ENCODE measurements at places on chromosomes 11 and 22.

GRCh38 chr22:35959121-35959800 is 69.4 kb downstream of the RBFOX2 start:
- no peak for DNase-seq

DNA sequence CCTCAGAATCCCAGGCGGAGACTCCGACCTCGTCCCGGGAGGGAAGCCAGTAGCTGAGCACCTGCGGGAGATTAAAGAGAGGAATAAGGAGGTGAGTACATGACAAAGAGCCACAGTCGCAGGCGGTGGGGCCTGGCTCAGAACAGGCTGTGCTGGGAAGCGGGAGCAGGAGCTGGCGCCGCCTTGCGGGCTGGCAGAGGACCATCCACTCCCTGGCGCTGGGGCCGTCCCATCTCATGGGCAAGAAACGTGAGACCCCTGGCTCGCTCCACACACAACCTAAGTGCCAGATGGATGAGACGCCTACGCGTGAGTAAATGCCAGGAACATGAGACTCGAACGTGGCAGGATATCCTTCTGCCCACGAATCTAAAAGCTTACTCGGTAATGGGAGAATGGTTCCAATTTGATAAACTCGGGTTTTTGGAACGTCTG is 6.3 kb downstream of the CEND1 start:
- DNase-seq: no peak

DNA sequence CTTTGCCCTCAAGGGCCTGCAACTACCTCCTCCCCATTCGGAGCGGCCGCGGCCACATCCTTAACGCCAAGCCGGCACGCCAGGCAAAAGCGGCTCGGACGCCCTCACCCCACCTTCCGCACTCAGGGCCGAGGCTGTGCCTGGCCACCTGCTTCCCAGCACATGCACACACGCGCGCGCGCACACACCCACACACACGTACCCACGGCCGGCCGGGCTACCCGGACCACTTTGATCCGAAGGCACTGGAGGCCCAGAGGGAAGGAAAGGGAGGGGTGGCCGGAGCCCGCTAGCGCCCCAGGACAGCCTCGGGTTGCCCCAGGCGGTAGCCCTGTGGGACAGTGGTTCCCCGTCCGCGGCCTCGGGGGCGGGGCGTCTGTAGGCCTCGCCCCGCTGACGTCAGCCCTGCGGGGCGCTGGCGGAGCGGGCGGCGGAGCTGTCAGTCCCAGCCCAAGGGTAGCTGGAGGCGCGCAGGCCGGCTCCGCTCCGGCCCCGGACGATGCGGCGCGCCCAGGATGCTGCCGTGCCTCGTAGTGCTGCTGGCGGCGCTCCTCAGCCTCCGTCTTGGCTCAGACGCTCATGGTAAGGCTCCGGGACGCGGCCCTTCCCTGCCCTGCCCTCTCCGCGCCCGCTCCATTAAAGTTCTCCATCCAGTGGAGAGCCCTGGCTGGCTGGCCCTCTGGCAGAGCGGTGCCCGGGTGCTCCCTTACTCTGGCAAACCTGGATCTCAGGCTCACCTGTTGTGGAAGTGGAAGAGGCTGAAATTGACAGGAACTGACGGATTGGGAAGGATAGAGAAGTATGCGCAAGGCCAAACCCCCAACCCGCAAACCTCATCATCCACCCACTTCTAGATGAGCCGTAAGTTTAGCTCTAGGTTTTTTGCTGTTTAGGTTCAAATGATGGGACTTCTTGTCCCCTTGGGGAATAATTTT is at the start of gene IL10RA:
IL10RA (plus strand) TSS at position 442 of the 935 bp plus-strand sequence; CDS start at position 516, 74 bp downstream.
- peak; percentile 71 for DNase-seq

DNA sequence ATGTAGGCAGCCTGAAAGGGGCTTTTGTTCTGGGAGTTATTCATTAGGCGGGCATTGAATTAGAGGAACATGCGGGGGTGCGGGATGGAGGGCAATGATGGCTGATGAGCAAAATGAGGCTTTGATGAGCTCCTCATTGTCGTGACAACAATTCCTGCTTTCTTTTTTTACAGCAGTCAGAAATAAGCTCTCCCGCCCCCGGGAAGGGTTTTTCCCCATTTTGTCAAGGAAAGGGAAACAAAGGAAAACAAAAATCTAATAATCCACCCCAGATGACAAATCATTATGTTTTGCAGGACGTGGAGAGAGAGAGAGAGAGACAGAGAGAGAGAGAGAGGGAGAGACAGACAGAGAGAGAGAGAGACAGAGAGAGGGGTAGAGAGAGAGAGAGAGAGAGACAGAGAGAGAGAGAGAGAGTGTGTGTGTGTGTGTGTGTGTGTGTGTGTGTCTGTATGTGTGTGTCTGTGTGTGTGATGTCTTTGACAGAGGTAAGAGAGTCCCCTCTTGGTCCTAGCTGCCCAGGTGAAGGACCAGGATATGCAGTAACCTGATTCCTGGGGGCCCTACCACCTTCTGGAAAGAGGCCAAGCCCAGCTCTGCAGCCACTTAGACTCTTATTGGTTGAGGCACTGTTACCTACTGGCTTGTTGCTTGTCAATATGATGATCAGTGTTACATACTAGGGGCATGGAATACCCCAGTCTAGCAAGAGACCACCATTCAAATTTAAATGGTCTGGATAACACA is 46.7 kb upstream of the PARVA start:
- DNase-seq: no peak

GRCh38 chr11:126694065-126694625 is 306.4 kb downstream of the KIRREL3 start:
- DNase-seq: no peak

- no peak for DNase-seq
These were observed 7.9 kb downstream of the HSD17B12 start for GRCh38 chr11:43688394-43688793.

GRCh38 chr11:25727944-25728343 is 604.0 kb upstream of the ANO3 start:
- no peak for DNase-seq

DNA sequence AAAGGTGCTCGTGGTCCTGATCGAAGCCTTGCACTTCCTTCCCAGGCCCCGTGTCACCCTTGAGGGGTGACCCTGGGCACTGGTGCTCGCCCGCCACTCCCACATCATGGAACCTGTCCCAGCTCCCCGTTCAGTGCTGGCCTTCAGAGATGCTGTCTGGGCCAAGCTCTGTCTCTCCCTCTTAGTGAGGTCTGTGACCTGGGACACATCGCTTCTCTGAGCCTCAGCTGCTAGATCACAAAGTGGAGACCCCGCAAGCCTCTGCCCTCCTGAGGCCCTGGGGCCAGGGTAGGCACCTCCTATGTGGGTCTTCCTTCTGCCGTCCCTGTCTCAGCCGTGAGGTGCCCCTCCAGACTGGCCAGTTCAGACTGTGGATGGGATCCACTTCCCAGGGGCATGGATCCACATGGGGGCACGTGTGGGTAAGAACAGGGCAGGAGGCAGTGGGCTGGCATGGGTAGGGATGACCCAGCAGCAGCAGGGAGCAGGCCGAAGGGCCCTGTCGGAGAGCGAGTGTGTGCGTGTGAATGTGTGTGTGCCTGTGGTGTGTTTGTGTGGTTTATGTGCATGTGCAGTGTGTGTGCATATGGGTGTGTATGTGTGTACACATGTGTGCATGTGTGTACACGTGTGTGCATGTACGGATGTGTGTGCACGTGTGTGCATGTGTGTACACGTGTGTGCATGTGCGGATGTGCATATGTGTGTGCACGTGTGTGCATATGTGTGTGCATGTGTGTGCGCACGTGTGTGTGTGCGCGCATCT is 1073.7 kb downstream of the BRD1 start:
- DNase-seq: no peak

DNA sequence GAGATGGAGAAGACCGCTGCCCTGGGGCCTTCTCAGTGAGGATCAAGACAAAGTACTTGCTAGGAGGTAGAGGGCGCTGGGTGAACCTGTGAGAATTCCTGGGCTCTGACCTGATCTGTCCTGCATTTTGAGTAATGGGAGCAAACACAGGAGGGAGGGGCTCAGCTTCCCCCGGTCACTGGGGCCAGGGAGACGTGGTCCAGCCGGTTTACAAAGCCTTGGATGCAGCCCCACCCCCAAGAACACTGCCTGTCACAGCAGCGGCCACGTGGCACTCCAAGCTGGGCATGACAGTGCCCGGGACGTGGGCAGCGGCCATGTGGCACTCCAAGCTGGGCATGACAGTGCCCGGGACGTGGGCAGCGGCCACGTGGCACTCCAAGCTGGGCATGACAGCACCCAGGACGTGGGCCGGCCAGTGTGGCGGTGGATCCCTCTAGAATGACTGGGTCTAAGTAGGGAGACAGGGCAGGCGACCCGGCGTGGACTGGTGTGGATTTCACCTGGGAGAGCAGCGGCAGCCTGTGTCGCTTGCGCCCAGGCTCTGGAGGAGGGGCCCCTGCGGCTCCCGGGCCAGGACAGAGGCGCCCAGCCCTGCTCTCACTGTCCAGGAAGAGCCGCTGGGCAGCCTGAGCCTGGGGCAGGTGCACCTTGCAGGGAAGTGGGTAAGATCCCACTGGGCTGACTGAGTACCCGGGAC is 2.5 kb upstream of the TTLL8 start:
- DNase-seq: no peak
